Stimulated activated naive CD4-positive, alpha-beta T cell (primary cell): ENCODE measurements at places on chromosomes 5 and 9.

DNA sequence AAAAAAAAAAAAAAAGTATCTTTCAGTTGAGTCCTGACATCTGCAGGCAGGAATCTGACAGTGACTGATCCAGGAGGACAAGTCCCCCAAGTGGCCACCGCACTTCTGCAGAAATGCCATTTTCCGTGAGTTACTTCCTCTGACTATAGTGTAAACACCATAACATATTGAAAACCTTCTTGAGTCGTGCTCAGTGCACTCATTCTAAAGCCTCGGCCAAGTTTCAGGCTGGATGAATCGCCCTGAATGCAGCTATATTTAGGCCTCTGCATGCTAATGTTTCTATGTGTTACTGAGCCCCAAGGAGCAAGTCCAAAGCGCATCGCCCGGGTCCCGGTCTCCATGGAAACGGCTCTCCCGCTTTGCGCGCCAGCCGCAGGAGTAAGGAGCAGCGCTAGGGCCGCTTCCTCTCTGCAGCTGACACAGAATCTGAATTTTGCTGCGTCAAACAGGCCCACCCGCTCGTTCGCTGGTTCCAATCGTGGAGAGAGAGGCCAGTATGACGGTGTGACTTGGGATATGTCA, 335.4 kb downstream of the MSX2 start:
- no peak for DNase-seq

GRCh38 chr9:80793706-80794105, 895.6 kb downstream of the TLE1 start:
- DNase-seq: no peak

- no peak for DNase-seq
Observed at GRCh38 chr9:91211414-91211813, 150.3 kb downstream of the AUH start.

DNA sequence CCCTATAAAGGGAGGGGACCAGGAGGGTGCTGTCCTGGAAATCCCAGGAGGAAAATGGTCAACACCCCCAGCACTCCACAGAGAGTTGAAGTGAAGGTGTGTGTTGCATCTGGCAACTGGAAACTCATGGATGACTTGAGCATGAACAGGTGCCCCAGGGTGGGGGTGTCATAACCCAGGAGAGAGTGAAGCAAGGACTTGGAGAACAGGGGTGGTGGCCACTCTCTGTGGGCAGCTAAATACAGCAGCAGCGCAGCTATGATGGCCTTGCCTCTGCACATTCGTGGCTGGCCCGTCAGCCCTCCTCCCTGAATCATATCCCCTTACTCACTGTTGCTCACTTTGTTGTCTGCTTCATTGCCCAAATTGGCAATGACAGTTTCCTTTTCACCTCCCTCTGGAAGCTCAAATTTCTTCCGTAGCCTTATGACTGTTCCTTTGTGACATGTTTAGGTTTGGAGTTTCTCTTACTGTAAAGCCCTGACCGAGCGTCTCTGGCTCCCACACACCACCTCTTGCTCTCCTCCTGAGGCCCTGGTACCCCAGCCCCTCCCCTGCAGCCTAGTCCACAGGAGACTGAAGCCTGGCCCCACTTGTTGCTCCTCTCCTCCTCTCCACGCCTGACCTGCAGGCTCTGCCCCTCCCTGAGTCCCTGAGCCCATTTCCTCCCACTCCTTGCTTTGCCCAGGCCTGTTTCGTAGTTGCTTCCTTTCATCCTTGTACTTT, 185.8 kb downstream of the CD180 start:
- DNase-seq: no peak

GRCh38 chr5:43363445-43364152, 48.6 kb downstream of the CCL28 start:
- DNase-seq: no peak

DNA sequence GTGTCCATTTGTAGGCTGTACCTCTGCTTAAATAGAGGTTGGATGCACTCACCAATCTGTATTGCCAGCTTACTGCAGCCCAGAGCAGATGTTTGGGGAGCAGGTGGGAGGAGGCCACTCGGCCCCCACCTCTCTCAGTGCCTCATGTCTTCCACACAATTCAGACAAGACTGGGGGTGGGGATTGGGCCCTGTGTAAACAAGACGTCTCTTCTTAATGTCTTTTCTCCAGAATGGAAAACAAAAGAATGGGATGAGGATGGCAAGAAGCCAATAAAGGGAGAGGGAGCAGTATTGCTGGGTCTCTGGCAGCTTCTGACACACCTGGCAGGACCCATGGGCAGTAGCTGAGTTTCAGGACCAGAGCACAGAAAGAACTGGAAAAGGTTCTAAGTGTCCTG, 64.9 kb downstream of the SIL1 start:
- no peak for DNase-seq

DNA sequence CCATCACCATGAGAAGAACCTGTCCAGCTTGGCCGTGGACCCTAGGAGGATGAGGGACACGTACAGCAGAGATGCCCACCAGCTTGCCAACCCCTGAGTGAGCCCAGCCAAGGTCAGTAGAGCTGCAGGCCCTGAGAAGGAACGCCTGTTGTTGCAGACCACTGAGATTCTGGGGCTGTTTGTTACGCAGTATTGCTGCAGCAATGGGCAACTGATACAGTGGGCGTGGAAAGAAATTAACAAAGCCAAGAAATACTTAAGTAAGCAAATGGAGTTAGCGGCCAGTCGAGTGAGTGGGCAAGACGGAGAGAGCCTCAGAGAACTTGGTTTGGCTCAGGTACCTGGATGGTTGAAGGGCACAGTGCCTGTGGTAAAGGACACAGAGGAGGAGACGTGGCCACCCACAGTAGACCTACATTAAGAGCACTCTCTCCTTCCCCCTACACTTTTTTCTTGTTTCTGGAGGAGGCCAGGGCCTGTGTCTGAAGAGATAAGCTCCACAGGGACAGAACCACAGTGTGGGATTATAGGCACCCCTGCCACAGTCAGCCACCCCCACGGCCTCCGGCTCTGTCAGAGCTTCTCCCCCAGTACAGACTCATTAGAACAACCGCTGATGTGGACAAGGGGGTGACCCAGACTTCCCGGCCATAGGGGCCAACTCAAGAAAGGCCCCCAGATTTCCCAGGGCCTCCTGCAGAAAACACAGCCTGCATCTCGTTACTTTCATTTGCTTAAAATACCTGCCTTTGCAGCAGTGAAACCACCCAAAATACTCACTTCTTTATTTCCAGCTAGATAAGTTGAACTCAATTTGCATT, 40.1 kb upstream of the GRHPR start:
- DNase-seq: no peak

GRCh38 chr9:3012842-3013241, 168.9 kb upstream of the PUM3 start:
- no peak for DNase-seq

DNA sequence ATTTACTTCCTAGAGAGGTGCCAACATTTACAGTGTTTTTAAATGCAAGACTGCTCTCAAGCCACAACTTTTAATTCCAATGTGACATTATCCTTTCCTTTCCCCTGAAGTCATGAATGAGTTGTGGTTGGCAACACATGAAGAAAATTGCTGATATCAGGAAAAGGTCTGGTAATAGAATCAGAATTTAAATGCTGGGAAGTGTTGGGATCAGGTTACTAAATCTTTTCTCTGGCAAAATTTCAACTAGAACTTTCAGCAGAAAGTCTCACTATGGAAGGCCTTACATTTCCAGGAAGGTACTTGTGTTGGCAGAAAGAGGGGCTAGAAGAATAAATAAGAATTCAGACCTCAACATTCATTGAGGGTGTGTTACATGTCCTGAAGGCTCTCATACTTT, 10.6 kb upstream of the SLC44A1 start:
- DNase-seq: no peak

DNA sequence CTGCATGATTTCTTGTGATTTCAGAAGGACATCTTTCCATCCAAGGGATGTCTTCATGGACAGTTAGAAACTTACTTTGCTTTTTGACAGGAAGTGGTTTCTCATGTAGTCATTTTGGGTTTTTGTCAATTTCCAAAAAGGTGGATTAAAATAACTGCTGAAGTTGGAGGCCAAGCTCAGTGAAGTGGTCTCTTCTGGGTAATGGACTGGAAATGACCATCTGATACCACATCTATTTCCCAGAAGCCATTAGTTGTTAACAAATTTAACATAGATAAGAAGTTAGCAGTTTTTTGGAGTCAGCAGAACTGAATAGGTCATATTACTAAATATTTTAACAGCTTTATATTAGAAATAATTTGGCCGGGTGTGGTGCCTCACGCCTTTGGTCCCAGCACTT, 86.2 kb upstream of the MYO10 start:
- no peak for DNase-seq

- DNase-seq: no peak
Observed at GRCh38 chr5:86679949-86680348, 62.2 kb downstream of the COX7C start.
